ENCODE measurements at places on chromosomes 7 and 10. TPM values are rescaled to one million over a fixed set of nuclear protein-coding genes. Genes with fewer than 3 reads are reported as not detected.

DNA sequence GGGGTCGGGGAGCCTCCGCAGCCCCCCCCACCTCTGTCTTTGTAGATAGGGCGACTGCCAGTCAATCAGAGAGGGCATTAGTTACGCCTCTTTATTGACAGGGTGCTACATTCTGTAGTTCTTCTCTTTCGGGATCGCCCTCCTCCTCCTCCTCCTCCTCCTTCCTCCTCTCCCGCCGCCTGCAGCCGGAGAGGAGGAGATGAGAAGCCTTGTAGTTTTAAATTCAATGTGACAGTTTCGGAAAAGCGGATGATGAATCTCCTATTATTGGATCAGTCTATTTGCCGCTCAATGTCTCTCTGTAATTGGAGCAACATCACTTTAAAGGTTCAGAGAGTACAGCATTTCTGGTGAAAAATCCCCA lies 587 bp upstream of the UNCX start:
- DNase-seq, result no peak

DNA sequence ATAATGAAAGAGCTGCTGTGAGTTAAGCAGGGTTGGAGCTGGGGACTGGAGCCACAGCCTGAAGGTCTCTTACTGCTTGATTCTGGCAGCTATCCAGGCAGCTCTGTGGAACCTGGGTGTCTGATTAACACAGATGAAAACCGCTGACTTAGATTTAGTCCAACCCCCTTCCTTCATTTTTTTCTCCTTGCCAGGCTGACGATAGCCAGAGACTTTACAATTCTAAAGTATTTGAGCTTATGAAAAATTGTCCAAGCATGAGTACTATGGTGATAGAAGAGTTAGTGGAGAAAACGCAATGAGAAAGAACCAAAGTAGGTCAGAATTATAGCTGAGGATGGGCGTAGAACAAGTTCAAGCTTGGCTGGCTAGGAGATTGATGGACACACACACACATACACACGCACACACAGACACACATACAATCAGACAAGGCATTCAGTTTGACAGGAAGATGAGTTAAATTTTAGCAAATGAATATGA lies 13.5 kb upstream of the GPR85 start:
- peak; percentile 25 for DNase-seq

GRCh38 chr10:6787718-6788117 lies 207.6 kb upstream of the PRKCQ start:
- no peak for DNase-seq

GRCh38 chr7:69177941-69178494 lies 420.3 kb upstream of the AUTS2 start:
- DNase-seq, result no peak

GRCh38 chr10:123068087-123068853 lies 59.5 kb downstream of the ACADSB start:
- DNase-seq, result no peak

- DNase-seq, result no peak
Measured at GRCh38 chr7:74405191-74405898, 48.4 kb upstream of the GTF2IRD1 start.

The UCMA gene
- total RNA-seq, result not detected

The TAS2R39 gene
- not detected for total RNA-seq

The RFC2 gene
- total RNA-seq, result 19.6 TPM

All from mucosa of gallbladder (tissue), 1 donor.